ENCODE measurements at places on chromosomes 7 and 10.

GRCh38 chr7:108284349-108285002 lies 154.3 kb upstream of the LAMB4 start:
- DNase-seq = no peak

DNA sequence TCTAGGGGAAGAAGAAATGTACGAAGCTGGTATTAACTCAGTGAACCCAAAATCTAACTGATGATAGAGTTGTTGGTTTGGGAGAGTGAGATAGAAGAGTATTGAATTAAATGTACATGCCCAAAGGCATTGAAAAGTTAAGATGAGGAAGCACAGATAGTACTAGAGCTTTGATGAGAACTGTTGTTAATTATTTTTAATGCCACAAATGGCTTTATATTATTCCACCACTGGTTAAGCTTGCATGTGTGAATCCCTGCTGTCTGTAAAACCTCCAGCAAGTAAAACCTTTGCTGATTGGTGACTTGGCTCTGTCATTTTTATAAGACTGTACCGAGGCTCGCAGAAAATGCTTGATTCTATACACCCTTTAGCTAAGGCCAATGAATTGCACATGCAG lies 382.7 kb upstream of the LRGUK start:
- DNase-seq = no peak

- no peak for DNase-seq
These were observed 44.7 kb upstream of the PDZD8 start for GRCh38 chr10:117419921-117420320.

- DNase-seq = no peak
These were observed 52.2 kb downstream of the CADPS2 start for GRCh38 chr7:122833888-122834570.

GRCh38 chr10:72254813-72255568 lies 18.7 kb upstream of the DDIT4 start:
- DNase-seq = no peak

- no peak for DNase-seq
These were observed 195.8 kb upstream of the NEBL start for GRCh38 chr10:21092683-21093524.

- DNase-seq = no peak
These were observed at the start of gene LRRC17 for GRCh38 chr7:102912742-102913141. Gene LRRC17, plus strand, starts transcription at chr7:102913000. Its CDS starts 20,914 bp downstream, at chr7:102933914.

All from stimulated activated CD8-positive, alpha-beta memory T cell treated with anti-CD3 and anti-CD28 coated beads, Interleukin-15, amount 100 ng/mL, for 4 hours (primary cell).